ENCODE measurements at places on chromosomes 6 and 20.
A peak's percentile ranks its signal among the peaks of the same experiment; 100 is the strongest.

DNA sequence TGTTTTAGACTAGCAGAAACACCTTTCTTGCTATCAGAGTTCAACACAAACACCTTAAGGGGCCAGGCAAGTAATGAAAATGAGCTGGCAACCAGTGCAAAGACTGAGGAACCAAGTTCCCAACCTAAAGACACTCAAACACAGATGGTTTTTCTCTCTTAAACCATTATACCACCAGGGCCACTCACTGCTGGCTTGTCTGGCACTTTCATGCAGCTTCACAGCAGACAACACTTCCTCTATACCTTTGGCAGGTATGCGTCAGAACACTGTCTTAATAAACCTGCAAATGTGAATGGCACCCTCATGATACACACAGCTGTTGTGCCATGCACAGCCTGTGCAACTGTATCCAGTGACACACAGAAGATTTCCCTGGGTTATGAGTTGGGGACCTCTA, 41.6 kb downstream of the NFATC2 start:
- no peak for DNase-seq

DNA sequence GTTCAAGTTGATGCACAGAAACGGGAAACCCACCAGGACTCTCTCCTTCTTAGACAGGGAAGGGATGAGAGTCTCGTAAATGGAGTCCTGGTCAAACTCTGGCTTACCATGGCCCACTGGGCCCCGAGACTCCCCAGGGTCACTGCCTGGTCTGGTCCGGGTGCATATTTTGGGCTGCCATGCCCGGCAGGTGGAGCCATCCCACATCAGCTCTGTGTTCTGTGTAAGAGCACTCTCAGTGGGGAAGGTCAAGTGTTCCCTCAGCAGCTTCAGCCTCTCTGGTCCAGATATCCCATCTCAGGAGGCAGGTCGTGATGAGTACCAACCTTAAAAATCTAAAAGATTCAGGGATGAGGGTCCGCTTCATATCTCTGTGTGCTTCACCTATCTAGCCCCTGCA, 138.8 kb downstream of the EDN3 start:
- no peak for DNase-seq

DNA sequence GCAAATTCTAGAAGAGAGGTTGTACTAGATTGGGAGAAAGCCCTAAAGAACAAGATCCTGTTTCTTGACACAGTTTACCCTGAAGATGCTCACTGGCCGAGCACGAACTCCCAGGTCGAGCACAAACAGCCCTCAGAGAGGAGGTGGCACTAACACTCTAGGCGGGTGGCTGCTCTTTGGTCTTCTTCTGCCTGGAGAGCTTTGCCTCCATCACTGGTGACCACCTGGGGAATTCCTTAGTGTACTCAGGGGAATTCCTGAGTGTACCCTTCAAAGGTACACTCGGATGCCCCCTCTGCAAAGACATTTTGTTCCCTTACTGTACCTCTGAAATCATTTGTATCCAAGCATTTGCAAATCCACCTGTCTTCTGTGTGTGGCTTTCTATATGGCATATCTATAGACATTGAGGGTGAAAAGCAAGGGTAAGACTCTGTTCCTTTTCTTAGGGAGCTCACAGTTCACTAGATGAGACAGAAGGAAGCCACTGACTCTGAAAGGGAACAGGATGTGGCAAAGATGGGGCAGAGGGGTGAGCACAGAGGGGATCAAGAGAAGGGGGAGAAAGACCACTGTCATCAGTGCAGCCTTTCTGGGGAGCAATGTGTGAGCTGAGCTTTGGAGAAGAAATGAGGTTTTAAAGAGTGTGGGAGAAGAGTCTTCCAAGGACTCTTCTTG, 169.8 kb upstream of the PROKR2 start:
- no peak for DNase-seq

DNA sequence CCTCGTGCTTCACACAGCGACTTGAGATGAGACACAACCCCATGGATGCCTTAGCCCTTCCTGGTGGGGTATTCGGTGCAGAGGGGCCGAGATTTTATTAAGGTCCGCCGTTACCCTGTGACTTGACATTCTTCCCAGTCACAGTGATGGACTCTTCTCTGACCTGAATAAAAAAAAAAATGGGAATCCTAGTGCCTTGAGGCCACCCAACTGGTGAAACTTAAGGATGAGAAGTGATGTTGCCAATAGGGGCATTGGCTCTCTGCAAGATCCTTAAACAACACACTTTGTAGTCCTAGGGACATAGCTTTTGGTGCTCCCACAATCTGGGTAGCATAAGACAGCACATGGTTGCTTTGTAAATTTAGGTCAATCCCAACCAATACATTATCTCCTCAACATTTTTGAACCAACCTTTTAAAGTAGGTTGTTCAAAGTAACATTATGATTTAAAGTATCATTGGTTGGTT, 814 bp upstream of the ADNP start:
- DNase-seq, result no peak

DNA sequence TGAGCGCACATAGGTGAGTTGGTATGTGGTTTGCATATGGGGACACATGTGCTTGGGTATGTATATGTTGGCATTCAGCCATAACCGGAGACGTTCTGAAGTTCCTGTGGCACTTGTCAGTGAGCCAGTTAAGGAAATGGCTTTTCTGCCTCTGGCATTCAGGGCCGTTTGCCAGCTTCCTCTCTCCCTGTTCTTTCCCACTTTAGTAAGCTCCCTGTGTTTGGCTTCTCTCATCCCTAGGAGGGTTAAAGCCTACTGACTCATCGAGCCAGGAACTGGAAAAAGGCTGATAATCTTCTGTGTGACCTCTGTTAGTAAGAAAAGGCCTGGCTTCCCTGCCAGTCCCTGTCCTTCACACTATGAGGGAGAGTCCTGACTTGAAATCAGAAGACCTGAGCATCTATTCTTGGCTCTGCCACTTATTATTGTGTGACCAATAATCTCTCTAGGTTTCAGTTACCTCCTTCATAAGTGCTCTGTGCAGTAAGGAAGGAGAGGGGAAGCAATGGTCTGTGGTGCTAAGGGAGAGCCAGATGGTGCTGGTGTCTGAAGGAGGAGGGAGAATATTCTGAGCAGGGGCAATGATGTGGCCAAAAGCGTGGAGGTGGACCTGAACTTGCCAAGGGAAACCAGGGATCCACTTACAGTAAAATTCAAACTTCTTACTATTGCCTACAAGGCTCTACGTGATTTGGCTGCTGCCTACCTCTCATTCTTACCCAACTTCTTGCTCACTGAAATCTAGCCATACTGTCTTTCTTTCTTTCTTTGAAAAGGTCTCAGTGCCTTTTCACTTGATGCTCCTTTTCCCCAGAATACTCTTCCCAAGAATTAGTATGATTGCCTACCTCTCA, 31.4 kb downstream of the ACSS2 start:
- peak; percentile 60 for DNase-seq

GRCh38 chr20:41268402-41268801, 49.1 kb downstream of the ZHX3 start:
- DNase-seq, result no peak

- no peak for DNase-seq
These were observed 67.0 kb downstream of the THBS2 start for GRCh38 chr6:169186496-169187169.

- DNase-seq, result no peak
These were observed 3.2 kb downstream of the NKX2-2 start for GRCh38 chr20:21510414-21511384.

DNA sequence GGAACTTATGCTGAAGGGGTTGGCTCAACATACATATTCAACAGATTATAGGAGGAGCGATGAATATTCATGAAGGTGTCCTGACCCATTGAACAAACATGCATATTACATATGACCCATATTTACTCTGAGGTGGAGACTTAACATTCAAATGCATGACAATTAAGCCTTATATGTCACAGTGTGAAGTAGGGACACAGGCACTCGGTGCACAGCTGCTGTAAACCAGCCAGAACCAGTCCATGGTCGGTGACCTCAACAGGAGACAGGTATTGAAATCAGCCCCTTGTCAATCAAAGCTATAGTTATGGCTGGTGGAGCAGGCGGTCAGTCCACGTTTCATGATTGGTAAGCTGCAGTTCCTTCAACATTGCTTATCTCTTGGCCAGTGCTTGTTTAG, 347.3 kb downstream of the THBS2 start:
- DNase-seq, result no peak

GRCh38 chr6:159788753-159789376, 537 bp downstream of the TCP1 start:
- DNase-seq, result peak; percentile 54

DNA sequence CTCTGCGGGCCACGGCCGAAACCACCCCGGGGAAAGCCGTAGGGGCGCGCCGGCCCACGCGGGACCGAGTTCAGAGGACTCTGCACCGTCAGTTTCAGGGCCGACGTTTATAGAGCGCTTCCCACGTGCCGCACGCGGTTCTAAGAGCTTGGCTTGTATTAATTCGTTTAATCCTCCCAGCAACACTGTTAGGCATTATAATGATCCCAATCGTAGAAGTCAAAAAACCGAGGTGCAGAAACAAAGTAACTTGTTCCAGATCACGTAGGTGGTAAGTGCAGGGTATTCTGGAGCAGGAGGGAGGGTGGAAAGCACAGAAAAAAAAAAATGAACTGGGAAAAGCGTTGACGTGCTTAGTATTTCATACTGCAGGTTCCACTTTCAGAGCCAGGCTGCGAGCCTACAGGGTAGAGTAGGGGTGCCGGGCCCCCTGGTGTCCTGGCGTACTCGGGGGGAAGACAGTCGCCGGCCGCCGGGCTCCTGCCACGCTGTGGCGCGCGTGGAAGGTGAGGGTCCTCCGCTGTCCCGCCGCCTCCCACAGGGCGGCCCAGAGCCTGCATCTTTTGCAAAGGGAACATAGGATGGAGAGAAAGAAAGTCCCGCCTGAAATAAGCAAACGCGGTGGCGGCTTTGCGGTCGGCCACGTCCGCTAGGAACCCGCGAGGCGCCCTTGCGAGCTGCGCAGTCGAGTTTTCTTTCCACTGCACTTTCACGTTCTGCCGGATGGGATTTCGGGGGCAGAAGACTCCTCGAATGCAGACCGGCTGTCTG, 10.2 kb upstream of the FOXF2 start:
- no peak for DNase-seq

- DNase-seq, result peak; percentile 59
These were observed 100.7 kb downstream of the NOL4L start for GRCh38 chr20:32484225-32484957.

All from muscle of leg (tissue), 16 donors.